AG09319 (cell line): ENCODE measurements at places on chromosomes 6 and 20.

DNA sequence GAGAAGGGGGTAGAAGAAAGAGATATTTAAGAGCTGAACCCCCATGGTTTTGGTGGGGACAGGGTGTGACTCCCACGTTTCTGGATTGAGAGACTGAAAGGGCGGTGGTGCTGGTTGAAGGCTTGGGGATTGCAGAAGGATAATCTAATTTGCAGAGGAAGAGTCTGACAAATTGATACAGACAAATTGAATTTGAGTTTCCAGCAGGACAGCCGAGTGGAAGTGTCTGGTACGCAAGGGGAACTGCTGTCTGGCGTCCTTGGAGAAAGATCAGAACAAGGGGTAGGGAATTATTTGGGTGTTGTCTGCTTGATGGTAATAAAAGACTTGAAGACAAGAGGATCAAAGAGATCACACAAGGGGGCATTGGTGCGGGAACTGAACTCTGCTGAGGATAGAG is 40.5 kb upstream of the MDGA1 start:
- DNase-seq = no peak

DNA sequence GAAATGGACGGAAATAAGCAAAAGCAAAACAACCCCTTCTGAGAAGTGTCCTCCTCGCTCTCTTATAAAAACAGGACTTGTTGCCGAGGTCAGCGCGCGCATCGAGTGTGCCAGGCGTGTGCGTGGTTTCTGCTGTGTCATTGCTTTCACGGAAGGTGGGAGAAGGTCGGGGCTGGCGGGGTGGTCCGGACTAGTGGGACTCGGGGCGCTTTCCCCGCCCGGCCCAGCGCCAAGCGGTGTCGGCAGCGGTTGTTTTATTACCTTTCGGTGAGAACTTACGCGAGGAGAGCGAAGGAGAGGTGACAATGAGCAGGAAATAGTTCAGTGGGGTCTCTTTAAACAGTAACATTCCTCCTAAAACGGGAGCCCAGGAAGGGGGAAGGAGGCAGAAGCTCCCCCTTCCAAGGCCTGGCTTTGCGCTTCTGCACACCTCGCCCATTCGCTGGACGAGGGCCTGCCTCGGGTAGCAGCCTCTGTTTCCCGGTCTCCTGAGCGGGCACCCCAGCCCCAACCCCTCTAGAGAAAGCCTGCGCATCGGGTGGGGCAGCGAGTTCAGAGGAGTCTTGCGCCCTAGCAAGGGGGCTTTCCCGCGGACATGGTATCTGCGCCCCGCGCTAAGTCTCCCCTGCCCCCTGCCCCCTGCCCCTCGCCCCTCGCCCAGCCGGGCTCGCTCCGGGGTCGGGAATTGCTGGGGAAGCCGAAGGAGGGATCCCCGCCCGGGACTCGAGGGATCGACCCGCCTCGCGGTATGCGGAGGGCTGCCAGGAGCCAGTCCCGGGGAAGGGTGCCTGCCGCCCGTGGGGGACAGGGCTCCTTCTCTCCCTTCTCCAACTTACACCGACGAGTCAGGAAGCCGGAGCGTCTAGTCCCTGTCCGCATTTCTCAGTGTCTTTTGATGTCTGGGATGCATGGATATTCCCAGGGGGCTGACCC is 1.2 kb upstream of the TBXT start:
- DNase-seq = no peak

GRCh38 chr20:41228858-41229257 is 88.7 kb downstream of the ZHX3 start:
- DNase-seq = no peak

GRCh38 chr6:76441875-76442274 is 369.4 kb upstream of the IMPG1 start:
- DNase-seq = no peak

DNA sequence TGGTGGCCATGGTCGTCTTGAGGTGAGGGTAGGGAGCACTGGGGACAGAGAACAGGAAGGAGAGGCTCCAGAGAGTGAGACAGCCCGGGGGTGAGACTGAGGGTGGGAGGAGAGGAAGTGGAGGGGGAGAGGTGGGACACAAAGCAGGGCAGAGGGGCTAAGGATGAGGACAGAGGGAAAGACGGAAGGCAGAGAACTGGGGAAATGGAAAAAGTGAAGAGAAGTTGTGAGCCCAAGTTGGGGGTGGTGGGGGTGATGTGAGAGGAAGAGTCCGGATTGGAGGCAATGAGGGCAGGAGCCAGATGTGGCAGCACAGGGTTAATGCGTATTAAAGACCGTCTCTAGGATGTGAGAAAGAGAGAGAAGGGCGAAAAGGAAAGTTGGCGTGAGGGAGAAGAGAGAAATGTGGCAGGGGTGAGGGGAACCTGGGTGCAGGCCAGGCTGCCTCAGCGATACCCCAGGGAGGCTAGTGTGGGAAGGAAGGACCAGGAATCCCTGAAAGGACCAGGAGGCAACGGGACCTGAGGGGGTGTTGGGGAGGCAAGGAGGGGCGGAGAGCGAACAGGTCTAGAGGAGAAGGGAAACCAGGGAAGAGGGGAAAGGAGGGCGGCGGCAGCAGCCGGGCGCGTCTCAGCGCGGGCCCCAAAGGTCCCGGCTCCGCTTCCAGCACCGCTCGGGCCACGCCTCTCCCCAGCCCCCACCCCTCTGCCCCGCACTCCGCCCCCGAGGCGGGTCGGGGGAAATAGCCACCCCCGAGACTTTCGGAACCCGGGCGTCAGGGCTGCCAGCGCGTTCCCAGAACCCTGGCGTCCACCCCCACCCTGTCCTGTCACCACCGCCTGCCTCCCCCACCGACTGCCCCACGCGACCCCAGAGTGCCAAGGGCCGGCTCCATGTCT is at the start of gene PPP1R18:
TSS of gene PPP1R18 (minus strand) at position 637 of the 899 bp plus-strand sequence. CDS start at position 10, 627 bp downstream.
- DNase-seq = no peak

GRCh38 chr6:157991067-157991432 is 9.4 kb downstream of the SYNJ2 start:
- DNase-seq = no peak

- DNase-seq = no peak
Measured at GRCh38 chr6:4637691-4638433, 138.3 kb upstream of the CDYL start.

- no peak for DNase-seq
Measured at GRCh38 chr6:130515306-130515705, 149.5 kb downstream of the TMEM200A start.

- DNase-seq = no peak
Measured at GRCh38 chr20:50328996-50329898, 138.6 kb downstream of the CEBPB start.

DNA sequence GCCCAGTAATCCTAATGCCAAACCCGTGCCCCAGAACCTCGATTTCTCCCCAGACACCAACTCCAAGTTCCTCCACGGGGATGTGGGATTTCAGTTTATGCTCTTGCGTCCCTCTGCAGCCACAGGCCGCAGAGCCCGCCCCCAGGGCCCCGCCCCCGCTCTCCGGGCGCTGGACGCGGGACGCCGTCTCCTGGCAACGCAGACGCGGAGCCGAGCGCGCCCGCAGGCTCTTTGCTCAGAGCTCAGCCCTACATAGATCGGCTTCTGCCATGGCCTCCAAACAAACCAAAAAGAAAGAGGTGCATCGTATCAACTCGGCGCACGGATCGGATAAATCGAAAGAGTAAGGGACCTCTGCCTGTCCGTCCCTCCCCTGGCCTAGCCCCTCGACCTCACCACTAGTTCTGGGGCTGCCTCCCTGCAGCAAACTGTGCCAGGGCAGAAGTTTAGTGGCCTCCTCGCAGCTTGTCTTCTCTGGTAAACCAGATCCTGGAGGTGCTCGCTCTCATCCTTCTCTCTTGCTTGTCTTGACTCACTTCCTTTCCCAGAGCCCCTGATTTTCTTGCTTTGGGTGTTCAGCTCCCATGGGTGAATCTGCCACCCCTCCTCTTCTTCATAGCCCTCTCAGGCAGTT is at the start of gene ADGB:
TSS of gene ADGB (plus strand) at position 201 of the 634 bp plus-strand sequence. CDS start at position 270, 69 bp downstream.
- DNase-seq = peak; percentile 1

DNA sequence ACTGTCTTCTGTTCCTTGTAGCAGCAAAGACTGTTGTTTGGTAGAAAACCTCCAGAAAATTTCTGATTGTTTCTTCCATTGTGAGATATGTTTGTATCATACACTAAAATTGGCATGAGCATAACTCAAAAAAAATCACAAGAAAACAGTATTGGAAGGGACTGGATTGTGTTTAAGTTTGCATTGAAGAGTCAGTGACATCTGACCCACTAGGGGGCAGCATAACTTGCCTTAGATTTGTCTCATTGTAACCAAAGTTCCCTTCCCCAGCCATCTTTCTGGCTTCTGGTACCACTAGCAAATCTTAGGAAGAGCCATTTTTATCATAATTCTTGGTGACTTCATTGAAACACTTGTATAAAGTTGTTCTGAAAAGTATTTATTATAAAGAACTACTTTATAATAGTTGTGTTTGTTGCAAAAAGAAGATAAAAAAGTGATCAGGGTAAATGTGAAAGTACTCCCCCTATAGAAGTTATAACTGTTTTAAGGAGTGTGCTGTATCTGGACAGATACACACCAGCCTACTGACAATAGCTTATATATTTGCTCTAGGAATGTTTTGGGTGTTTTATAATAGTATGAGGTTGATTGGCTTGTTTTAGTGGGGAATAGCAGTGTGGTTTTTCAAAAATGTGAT is 7.7 kb downstream of the CSTF1 start:
- peak; percentile 58 for DNase-seq

GRCh38 chr20:54221996-54222890 is 14.4 kb downstream of the PFDN4 start:
- DNase-seq = no peak

DNA sequence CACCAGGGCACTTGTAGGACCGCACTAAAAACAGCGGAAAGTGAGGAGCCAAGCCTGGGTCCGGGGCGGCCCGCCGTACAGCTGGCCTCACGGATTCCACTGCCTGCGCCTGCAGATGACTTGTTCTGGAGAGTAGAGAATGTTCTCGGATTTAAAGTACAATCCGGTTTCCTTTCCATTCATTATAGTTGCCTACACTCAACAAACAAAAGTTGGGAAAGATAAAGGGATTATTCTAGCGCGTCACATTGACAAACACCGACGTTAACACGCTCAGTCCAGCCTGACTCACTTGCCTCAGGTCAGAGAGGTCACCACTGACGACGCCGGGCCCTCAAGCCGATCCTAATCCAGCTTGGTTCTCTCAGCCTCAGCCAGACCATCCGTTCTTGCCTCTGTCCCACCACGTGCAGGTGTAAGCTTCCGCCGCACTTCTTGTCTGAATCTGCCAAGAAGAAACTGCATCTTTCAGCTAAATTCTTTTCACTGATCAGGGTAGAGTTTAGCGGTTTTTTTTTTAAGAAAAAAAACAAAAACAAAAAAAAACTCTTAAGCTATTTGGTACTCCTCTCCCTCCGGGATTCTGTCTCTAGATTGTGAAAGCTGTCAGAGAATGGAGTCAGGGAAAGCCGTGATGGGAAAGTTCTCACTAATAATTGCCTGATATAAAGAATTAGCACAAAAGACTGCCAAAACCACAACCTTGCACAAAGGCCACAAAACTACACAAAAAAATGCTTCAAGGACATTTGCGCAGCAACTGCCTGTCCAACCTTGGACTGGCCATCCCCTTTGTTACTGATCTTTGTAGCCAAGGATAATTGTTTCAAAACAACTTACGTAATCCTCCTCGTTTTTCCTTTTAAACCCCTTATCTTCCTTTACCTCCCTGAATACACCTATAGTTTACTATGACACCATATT is 1.1 kb upstream of the PHF10 start:
- no peak for DNase-seq

DNA sequence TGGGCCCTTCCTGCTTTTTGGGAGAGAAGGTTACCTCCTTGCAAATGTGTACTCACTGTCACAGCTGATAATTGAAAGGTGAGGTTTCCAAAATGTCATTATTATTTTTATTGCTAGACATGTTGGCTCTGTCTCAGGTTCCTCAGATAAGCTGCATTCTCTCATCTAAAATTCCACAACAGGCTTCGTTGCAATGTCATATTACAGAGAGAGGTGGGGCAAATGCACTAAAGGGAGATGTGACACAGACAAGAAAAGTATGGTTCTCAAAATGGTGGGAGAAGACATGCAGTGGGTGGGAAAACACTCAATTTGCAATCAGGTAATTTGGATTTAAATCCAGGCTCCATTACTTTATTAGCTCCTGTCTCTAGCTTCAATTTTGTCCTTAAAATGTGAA is 256.4 kb upstream of the POU3F2 start:
- DNase-seq = no peak
